Inflammatory macrophage (primary cell): ENCODE measurements at places on chromosomes 4 and X.

DNA sequence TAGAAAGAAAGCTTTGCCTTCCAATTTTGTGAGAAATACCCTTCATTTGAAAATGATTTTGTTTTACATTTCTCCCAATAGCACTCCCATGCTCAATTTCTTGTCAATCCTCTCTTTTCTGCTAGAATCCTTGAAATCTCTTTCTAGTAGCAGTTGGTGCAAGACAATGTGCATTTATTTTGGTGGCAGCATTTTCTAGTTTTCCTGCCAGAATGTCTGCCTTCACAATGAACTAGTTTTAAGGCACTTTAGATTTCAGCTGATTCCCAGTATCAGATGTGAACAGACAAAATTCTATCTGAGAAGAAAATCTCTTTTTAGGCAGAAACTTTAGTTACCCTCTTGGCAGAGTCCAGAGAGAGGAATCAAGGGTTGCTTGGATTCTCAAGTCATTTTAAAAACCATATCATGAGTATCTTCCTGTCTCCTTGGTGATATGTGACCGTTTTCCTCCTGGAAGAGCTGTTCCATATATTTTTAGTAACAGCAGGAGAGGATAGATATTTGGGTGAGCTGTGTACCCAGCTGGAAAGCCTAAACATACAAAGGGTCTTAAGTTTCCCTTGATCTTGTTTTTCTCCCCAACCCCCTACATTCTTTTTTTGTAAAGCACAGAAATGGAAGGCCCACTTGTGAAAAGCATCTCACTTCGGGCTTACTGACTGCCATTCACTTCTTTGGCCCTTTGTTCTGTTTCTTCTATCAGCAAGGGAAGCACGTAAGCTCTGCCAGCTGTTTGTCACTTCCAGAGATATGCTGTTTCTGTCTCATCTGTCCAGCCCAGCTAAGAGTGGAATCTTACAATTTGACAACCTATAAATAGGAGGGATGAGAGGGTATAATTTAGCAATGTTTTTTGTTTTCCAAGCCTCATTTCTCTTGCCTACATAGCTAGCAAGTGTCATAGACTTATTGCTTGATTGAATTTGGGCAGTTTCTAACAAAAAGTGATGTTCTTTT, 38.7 kb downstream of the TSPAN7 start:
- no peak for DNase-seq

GRCh38 chr4:101853691-101854090, 63.2 kb downstream of the BANK1 start:
- no peak for DNase-seq

DNA sequence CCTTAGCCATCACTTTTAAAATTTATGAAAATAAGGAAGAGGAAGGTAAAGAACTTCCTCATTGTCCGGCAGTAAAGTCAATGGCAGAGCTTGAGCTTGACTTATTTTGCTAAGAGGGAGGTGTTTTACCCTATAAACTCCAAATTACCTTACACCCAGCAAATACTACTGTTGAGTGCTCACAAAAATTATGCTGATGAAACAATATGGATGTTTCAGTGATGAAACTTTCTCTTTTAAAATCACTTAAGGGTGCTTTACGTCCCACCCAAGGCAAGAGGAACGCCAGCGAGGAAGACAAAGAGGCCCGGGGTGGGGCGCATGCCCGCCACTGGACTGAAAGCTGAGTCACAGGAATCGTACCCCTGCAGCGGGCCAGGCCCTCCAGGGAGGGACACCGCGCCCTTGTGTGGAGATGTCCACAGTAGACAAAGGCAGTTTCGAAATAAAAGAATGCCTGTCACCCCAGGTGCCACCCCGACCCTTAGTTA, 560 bp upstream of the TMSB4X start:
- peak; percentile 71 for DNase-seq

DNA sequence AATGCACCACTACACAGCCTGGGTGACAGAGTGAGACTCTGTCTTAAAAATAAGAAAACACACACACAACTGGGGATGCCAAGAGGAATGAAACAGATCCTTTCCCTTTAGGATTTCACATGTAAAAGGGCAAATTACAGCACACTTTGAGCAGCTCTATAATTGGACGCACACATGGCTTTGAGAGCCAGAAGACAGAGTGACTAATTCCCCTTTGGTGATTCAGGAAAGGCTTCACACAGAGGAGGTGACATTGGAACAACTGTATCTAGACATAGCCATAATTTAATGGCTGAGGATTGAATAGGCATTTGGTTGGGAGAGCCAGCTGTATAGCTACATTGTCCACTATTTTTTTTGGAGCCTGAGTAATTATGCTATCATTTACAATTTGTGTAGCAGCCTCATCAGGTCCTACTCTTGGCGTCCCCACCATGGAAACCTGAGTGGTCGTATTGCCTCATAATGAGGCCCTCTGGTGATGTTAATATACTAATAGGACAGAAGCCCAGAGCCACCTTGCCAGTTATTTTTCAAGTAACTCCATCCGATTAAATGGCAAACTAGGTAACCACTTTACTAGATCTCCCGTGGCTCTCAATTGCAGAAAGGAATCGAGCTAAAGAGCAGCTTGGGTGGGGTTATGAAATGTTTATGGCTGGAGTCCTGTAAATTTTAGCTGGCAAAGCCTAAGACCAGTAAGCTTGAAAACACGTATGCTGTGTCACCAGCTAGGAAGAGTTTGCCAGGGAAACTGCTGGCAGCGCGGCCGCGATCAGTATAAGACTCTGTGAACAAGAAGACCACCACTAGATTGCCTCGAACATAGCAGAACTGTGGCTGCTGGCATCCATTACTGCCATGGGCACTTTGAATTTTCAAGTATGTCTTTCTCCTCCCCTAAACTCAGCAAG, 8.5 kb upstream of the PPEF1 start:
- DNase-seq = no peak

- no peak for DNase-seq
Observed at GRCh38 chr4:164616961-164617360, 137.0 kb upstream of the SMIM31 start.

GRCh38 chrX:150548251-150548650, 20.2 kb upstream of the MTM1 start:
- no peak for DNase-seq

GRCh38 chrX:152988536-152989291, 5.2 kb downstream of the PNMA5 start:
- DNase-seq = no peak

DNA sequence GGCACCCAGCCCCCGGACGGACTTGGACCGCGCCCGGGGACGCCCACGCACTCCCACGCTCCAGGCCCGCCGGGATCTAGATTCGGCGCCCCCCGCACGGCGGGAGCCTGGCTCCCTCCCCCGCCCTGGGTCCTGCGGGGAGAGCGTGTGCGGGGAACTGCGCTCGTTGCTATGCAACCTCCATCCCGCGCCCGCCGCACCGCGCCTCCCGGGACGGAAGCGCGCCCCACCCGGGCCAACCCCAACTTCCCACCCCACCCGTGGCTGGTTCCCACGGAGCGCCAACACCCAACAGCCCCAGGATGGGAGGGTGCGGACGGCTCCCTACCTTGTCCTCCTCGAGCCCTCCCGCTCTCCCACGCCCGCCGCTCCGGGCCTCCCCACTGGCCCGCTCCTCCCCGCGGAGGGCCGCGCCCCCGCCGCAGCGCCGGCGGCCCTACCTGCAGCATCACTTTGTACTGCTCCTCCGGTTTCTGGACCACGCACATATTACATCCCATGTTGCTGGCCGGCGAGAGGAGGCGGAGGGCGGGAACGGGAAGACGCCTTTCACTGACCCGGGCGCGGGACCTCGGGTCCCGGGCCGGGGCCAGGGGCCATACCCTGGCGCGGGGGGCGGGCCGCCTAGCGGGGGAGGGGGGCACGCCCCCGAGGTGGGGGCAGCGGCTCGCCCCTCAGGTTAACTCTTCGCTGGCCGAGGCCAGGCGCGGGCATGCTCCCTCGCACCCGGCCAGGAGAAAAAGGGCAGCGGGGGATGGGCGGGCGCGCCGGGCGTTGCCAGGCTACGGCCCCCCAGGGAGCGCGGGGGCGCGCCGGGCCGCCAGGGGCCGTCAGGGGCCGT, at the start of gene PDZD4:
Gene PDZD4, minus strand, starts transcription at position 746 of the 841 bp plus-strand sequence. Its CDS starts 246 bp downstream, at position 500.
- DNase-seq = no peak

DNA sequence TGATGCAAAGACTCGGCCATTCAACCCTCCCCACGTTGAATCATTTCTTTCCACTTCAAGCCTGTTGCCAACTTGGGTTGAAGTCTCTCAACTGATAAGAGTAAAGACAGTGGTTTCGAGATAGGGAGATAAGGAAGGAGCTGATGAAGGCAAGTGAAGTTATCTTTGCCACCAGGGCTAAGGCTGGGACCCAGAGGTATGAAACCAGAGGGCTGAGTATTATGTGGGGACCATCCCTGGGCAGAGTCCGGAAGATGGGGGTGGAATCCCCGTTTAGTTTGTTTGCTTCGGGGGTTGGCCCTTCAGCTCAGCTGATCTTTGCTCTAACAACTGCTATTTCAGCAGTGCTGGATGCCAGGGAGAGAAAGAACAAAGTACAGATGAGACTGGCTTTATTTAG, 2.3 kb upstream of the XPNPEP2 start:
- no peak for DNase-seq

DNA sequence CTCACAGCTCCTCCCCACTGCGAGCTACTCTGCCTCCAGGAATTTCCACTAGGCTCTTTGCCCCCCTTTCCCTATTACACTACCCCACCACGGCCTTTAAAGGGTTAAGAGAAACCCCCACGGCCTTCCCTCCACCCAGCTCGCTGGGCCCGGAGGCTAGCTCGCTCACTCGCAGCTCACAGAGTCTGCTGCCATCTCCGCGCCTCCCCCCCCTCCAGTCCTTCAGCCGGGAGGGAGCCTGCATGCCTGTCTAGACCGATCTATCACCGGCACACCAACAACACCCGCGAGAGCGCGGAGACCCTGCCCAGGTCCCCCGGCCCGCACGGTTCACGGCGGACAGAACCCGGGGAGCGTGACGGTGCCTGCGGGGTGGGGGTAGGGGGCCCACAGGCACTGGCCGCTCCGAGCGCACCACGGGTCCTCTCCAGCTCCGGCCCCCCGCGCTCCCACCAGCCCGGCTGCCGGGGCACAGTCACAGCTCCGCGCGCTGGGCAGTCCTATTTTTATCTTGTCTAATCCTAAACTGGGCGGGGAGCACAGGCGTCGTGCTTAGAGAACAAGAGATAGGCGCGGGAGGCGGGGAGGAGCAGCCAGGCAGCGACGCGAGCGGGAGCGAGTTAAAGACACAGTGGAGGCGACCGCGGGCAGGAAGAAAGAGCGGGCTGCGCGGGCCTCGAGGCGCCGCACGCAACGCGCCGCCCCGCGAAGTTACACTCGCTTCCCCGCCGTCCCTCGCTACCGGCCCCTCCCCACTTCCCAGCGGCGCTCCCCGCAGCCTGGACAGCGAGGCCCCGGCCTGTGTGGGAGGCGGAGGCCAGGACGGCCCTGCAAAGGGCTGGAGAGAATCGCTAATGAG, 3.5 kb downstream of the BCOR start:
- peak; percentile 27 for DNase-seq

- no peak for DNase-seq
Observed at GRCh38 chr4:105093975-105094374, 52.7 kb upstream of the TET2 start.

DNA sequence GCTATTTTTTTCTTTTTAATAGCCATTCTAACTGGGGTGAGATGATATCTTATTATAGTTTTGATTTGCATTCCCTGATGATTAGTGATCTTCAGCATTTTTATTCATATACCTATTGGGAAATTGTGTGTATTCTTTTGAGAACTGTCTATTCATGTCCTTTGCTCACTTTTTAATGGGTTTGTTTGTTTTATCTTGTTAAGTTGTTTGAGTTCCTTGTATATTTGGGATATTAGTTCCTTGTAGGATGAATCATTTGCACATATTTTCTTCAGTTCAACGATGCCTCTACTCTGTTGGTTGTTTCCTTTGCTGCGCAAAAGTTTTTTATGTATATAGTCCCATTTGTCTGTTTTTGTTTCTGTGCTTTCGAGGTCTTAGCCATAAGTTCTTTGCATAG, 43.1 kb upstream of the DRP2 start:
- DNase-seq = no peak

- DNase-seq = no peak
Observed at GRCh38 chr4:17512973-17513665, 1.2 kb upstream of the QDPR start.

DNA sequence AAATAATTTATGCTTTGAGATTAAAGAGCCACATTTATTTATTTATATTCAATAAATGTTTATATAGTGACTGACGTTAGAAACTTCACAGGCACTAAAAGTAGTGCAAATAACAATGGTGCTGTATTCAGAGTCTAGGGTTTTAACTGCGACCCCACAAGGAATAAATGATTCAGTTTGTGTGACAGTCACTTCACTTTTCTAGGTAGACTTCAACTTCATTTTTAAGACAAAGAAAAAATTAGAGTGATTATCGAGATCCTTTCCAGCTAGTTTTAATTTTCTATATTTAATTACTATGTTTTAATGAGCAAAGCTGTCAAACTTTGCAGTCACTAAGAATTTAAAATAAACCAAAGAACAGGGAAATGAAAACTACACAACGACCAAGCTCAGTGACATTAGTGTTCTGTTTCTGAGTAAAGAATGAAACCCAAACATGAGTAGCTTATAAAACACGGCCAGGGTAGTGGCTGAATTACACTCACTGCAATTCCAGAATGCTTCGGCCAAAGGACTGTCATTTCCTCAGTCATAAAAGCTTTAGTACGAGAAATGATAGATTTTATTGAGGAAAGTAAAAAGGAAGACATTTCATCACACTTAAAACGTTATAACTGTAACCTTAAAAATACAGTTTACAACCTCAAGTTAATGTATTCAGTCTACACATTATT, 38.6 kb downstream of the ADGRA3 start:
- no peak for DNase-seq

- DNase-seq = no peak
Observed at GRCh38 chrX:43000121-43000520, 222.2 kb upstream of the PPP1R2C start.

- no peak for DNase-seq
Observed at GRCh38 chr4:168856312-168856711, 153.7 kb downstream of the CBR4 start.

DNA sequence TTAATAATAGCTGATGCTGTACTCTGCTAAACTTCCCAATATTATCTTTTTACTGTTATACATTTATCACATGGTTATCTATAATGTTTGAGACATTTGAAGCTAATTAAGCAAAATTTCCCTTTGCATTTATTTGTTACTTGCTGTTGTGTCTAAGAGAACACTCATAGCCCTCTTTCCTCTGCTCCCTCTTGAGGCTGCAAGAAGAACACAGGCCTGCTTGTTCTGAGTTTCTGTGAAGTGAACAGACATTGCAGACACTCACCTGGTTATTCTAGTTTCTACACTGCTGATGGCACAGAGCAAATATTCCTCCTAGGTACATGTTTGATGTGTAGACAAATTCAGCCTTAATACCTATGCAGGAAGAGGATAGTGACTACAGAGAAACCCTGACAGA, 367.8 kb downstream of the GASK1B start:
- no peak for DNase-seq

- DNase-seq = no peak
Observed at GRCh38 chr4:185693548-185694215, 118.3 kb downstream of the SORBS2 start.

GRCh38 chr4:26080870-26081628, 167.0 kb downstream of the SMIM20 start:
- DNase-seq = no peak

DNA sequence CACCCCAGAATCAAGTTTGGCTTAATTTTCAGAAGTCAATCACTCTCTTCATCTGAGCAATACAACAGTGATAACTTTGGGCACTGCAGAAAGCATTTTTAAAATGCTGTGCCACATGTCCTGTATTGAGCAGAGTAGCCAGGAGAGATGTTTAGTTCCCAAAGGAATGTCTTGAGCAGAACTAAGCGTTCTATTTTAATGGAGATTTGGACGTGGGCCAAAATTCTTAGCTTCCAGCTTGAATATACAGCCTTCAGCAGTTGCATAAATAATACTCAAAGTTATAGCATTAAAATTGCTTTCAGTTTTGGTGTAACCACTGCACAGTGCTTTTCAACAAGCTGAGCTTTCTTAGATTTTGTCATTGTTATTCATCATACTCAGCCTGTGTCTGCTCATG, 679.2 kb downstream of the NLGN4X start:
- DNase-seq = no peak
